ENCODE measurements at places on chromosomes 5 and 9. TPM values are rescaled to one million over a fixed set of nuclear protein-coding genes. Genes with fewer than 3 reads are reported as not detected.

DNA sequence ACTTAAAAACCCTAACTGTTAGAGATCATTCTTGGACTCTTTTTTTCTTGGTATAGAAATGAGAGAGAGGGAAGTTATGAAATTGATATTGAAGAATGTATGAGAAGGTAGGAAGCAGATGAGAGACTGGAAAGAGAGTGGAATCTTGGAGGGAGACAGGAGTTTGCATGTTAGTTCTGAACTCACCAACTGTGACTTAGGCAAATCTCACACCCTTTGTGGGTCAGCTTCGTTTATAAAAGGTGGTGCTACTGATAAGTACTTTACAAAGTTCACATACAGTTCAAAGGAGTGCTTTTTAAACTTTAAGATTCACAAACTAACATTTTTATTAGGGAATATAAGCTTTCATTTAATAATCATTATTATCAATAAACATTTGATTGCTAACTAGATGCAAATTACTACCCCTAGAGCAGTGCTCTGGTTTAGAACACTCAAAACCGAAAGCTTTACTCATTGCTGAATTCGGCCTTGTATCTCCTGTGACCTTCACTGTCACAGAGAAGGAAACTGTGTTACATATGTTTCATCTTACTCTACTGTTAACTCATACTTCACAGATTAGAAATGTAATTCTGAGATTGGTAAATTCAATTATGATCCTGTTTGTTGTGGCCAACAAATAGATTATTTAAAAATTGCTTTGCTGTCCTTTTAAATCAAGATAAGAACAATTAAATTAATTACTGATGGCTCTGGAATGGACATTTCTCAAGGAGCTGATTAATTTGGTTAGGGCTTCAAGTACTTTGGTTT lies 143.2 kb downstream of the RMI1 start:
- H3K27ac ChIP-seq, result no peak overlapping the region
- no peak for DNase-seq
- H3K4me1 ChIP-seq, result peaks cover 8% of the 10 kb centered on the region
- no peak overlapping the region for H3K4me3 ChIP-seq
- H3K36me3 ChIP-seq, result no peaks in the 10 kb centered on the region

DNA sequence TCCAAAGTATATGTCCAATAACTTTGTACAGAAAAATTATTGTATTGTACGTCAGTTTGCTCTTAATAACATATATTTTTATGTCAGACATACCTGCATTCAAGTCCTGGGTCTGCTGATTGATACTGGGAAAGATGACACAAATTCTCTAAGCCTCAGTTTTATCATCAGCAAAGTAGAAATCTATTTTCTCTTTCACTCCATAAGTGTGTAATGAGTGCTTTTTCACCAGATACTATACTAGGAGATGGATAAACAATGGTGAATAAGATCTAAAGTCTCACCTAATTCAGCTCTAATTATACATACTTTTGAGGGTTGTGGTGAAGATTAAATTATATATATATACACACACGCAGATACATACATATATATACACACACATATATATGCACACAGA lies 12.3 kb downstream of the PPP2R2B start:
- H3K27ac ChIP-seq, result no peak overlapping the region
- no peak for DNase-seq
- H3K27me3 ChIP-seq, result no peaks in the 10 kb centered on the region

DNA sequence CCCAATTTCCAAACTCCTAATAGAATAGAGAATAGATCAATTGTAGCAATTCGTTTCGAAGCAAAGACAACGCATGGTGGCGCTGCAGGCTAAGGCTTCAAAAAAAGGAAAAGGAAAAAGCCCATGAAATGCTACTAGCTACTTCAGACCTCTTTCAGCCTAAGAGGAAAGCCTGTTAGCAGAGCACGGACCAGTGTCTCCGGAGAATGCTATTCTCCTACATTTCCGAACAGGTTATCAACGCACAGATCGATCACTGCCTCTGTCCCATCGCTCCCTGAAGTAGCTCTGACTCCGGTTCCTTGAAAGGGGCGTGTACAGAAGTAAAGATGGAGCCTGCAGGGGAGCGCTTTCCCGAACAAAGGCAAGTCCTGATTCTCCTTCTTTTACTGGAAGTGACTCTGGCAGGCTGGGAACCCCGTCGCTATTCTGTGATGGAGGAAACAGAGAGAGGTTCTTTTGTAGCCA lies at the start of gene PCDHB15:
TSS of gene PCDHB15 (plus strand) at position 146 of the 468 bp plus-strand sequence. CDS start at position 330, 184 bp downstream.
- H3K27ac ChIP-seq, result peak within 1 kb of the TSS; percentile 76
- H3K4me3 ChIP-seq, result peak within 1 kb of the TSS; percentile 41
- DNase-seq, result peak; percentile 75
- H3K27me3 ChIP-seq, result no peaks in the 10 kb centered on the region
- H3K36me3 ChIP-seq, result peaks cover 18% of the 10 kb centered on the region
- no peaks in the 10 kb centered on the region for H3K4me1 ChIP-seq

DNA sequence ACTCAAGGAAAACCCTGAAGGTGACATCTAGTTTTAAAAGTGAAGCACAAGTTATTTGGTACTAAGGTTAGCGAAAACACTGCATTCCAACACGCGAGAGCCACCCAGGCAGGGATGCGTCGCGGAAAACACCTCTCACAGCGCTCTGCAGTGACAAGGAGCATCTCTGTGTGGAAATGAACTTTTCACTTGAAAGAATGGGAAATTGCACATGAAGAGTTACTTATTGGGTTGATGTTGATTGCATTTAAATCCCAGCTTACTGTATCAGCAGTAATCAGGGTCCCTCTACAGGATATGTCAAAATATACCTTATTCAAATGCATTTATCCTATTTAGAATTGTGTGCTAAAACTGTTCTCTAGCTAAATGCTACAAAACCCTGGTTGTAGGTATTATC lies 144.4 kb downstream of the BNC2 start:
- H3K4me3 ChIP-seq, result peak overlapping the region; percentile 52
- H3K27ac ChIP-seq, result no peak overlapping the region
- DNase-seq, result peak; percentile 27

DNA sequence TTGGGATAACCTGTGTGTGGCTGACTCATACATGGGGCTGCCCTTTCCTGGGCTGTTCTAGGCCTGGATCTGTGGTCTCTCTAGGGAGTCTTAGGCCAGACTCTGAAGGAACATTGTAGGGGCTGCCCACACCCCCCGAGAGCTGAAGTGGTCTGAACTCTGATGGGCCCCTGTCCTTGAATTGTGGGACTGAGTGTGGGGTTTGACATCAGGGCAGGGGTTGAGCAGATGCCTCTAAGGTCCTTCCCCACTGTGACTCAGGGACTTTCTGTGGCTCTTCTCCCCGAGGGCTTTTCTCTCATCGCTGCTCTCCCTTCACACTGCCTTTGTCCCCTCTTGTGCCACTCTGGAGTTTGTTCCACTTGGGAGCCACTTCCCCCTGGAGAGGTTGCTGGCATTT lies 215.0 kb downstream of the MELK start:
- H3K4me3 ChIP-seq, result no peak overlapping the region
- no peak for DNase-seq
- H3K4me1 ChIP-seq, result peaks cover 13% of the 10 kb centered on the region
- no peaks in the 10 kb centered on the region for H3K27me3 ChIP-seq
- H3K36me3 ChIP-seq, result no peaks in the 10 kb centered on the region

- H3K36me3 ChIP-seq, result no peaks in the 10 kb centered on the region
- H3K4me1 ChIP-seq, result no peaks in the 10 kb centered on the region
- no peak for DNase-seq
- H3K27me3 ChIP-seq, result no peaks in the 10 kb centered on the region
These were observed 292.8 kb upstream of the KLF4 start for GRCh38 chr9:107782381-107782780.

DNA sequence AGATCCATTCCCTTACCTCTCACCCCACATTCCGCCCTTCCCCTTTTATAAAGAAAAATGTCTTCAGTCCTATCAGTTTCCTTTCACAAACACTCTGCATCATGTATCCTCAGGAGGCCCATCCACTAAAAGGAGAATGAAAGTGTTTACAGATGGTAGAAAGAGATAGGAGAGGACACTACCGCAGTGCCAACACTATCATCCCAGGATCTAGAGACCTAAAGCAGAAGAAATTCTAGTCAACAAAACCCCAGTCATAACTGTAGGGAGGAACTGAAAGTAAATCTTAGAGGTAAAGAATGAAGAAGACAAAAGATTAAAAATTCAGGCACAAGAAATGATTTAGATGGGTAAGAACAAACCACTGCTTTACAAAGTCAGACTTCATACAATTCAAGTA lies 114.1 kb downstream of the MLLT3 start:
- H3K27me3 ChIP-seq, result no peaks in the 10 kb centered on the region
- H3K4me3 ChIP-seq, result no peak overlapping the region
- H3K36me3 ChIP-seq, result no peaks in the 10 kb centered on the region
- no peak for DNase-seq
- H3K27ac ChIP-seq, result no peak overlapping the region

The CD14 gene
- not detected for total RNA-seq

The LHX6 gene
- total RNA-seq, result not detected

The RNF44 gene
- 38.7 TPM for total RNA-seq
